Stimulated activated naive B cell treated with anti-CD40 and anti-IgM and Interleukin-4, amounts not matched to agents 10 μg/mL and 1 μg/mL and 100 μg/mL, for 72 hours (primary cell): ENCODE measurements at places on chromosomes 12 and 14.

- no peak for DNase-seq
Observed at GRCh38 chr14:101838476-101838875, 77.0 kb downstream of the PPP2R5C start.

DNA sequence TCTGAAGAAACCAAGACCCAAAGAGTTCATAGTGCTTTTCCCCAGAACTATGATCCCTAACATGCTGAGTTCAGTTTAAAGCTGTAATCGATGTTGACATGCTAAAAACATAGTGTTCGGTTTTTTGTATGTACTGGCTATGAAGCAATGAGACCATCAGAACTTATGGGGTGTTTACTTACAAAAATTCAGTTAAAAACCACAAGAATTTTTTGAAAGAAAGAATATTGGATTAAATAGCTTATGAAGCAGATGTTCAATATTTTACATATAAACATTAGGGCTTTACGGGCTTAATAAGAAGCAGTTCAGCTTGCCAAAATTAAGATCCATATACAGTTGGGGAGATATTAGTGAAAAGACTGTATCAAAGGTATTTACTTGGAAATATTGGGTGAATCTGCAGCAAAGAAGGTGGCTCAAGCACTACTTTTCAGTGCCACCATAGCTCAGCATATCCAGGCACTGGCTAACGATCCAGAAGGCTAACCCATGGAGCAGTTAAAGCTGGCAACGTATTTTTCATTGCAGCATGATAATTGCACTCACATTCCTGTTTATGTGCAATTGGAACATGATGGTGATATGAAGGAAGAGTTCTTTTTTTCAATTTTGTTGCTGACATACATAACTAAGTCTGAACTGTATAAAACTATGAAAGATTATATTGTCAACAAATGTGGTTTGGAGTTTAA lies 125.9 kb downstream of the EFCAB11 start:
- DNase-seq = no peak

GRCh38 chr12:75553836-75554555 lies 42.6 kb upstream of the KRR1 start:
- no peak for DNase-seq

DNA sequence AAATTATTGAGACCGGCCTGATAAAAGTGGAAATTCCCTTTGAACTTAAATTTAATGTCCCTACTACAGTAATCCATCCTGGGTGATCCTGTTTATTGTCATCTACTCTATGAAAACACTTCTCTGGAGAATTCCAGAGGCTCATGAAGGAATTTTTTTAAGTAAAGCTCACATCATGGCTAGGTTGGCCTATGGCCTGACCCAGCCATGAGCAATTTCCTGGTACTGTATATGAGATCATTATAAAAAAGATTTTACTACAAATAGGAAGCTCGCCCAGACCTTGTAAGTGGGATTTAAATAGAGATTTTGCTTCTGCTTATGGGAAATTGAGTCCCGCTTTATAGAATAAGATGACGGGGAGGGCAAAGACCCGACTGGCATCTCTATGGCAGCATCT lies 215.5 kb downstream of the DPF3 start:
- DNase-seq = no peak

- DNase-seq = no peak
Observed at GRCh38 chr14:49953196-49953595, 60.3 kb downstream of the ARF6 start.

DNA sequence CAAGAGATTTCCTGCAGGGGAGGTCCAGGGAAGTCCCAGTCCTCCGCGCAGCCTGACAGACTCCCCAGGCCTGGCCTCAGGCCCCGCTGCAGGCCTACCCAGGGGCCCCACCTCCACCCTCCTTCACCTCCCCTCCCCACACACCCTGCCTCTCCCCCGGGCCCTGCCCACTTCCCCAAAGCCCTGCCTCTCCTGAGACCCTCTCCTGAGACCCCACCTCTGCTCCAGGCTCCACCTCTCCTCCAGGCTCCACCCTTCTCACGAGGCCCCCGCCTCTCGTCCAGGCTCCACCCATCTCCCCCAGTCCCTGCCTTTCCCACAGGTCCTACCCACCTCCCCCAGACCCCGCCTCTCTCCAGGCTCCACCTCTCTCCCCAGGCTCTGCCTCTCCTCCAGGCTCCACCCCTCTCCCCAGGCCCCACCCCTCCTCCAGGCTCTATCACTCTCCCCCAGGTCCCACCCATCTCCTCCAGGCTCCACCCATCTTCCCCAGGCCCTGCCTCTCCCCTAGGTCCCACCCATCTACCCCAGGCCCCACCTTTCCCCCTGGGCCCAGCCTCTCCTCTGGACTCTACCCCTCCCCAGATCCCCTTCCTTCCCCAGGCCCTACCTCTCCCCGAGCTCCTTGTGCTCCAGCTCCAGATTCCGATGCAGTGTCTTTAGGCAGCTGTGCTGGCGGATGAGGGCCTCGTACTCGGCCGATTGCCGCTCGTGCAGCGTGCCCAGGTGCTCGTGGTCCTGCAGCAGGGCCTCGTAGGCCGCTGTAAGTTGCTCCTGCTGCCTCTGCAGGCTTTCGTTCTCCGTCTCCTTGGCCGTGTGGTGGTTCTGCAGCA lies 58.8 kb upstream of the GPR68 start:
- peak; percentile 46 for DNase-seq

GRCh38 chr14:75101491-75101890 lies 25.4 kb downstream of the NEK9 start:
- no peak for DNase-seq

DNA sequence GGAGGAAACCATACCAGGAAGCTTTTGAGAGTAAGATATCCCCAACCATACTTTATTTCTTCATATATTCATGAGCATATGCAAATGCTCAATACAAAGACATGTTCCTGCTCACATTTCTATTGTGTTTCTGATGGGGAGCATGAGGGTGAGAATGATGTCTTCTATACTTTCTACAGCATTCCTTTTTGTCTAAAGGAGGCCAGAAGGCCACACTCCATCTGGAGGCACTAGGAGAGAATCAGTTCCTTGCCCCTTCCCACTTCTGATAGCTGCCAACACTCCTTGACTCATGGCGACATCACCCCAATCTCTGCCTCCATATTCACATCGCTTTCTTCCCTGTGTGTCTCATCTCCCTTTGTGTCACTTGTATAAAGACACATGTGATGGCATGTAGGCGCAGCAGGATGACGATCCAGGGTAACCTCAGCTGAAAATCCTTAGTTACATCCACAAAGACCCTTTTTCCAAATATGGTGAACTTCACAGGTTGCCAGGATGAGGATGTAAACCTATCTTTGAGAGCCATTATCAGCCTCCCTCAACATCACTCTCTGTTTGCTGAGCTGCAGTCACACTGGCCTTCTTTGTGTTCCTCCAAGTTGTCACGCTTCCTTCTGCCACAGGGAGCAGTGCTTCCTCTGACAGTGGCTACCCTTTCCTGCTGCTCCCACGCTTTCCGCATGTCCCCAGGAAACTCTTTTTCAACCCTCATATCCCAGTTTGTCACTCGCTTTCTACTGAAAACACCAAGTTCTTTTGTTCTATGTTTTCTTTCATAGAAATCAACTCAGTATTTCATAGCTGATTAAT lies 96.9 kb downstream of the STXBP6 start:
- no peak for DNase-seq

GRCh38 chr12:106519607-106520021 lies 63.2 kb upstream of the RFX4 start:
- no peak for DNase-seq

DNA sequence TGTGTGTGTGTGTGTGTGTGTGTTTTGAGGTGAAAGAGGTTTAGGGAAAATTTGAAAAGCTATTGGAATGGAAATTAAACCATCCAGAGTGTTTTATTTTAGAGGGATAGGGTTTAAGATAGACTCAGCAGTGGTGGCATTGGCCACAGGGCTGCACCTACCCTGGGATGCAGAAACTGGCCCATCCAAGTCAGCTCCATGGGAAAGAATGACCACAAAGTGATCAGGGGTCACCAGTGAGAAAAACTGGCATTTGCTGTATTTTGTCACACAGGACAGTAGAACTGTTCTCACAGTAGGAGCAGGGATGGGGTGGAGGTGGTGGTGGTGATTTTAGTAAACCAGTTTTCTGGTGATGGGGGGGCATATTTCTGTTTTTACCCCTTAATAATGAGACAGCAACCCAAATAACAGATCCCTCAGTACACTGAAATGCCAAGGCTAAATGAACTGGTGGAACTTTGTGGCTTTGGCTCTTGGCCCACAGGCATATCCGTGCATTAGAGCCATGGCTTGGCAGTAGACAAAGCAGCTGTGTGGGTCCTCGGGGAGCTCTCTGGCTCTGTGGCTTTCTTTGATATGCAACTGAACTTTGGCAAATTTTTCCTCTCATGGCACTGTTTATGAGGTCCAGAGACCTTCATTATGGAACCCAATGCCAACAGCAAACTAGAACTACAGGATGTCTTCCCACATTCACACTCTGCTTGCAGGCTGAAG lies 348.3 kb downstream of the ZFP36L1 start:
- no peak for DNase-seq

GRCh38 chr14:105490267-105490571 lies 827 bp upstream of the TEDC1 start:
- no peak for DNase-seq

- DNase-seq = peak; percentile 41
Observed at GRCh38 chr14:106879241-106879640, 1352.9 kb downstream of the TMEM121 start.

- no peak for DNase-seq
Observed at GRCh38 chr14:51912112-51912786, 51.8 kb downstream of the GNG2 start.

DNA sequence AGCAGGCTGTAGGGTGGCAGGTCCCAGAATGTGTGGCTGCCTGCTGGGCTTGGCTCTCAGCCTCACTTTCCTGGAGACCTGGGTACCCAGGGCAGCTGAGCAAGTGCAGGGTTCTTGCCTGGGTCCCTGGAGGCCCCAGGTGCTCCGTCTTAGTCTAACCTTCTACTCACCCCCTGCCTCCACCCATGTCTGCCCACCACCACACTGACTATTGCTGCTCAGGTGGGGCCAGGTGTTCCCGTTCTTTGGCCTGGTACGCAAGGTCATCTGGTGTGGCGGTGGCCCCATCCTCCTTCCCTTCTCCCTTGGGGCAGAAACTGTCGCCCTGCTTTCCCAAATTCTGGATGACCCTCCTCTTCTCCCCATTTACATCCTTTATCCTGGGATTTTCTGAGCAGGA lies 319.9 kb downstream of the TMEM121 start:
- DNase-seq = no peak

- no peak for DNase-seq
Observed at GRCh38 chr12:5197131-5197530, 153.5 kb downstream of the KCNA5 start.
